ENCODE measurements at places on chromosomes 3 and 15.

- no peak for DNase-seq
Observed at GRCh38 chr3:101781166-101781565, 2.2 kb downstream of the NXPE3 start.

GRCh38 chr3:6452974-6453373 is 407.9 kb upstream of the GRM7 start:
- no peak for DNase-seq

DNA sequence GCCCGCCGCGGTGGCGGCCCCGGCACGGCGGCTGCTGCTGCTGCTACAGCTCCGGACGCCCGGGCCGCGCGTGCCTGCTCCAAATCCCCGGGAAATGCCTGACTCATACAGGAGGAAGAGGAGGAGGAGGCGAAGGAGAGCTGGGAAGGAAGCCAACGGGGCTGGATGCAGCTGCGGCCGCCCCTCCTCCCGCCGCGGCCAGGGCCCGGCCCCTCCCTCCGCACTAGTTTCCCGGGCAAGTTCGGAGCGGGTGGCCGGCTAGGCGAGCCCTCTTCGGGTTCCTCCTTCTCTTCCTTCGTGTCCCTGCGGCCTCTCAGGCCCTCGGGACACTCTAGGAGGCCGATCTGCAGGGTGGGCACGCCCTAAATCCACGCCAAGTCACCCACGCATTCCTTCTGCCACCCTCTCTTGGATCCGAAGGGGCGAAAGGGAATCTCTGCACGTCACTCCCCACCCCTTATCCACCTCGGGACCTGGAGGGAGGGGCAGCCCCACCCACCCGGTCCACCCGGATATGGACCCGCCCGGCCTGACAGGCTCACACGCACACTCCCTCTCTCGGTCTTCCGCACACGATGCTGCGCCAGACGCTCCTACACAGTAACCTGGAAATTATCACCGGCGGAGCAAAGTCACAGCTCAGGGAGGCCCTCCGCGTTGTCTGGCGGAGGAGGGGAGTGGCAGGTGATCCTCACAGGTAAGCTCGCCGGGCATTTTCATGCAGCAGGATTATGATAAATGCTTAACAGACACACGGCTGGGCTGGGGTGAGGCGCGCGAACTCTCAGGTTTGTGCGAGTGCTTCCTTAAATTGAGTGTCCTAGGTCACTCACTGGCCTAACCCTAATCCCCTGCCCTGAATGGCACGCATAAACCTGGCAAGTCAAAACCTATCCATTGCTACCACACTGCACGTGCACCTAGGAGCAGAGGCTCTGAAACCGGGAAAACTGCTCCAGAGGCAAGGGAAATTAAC is at the start of the genes OSBPL10 and ZNF860:
Gene OSBPL10, minus strand, starts transcription at position 57 of the 976 bp plus-strand sequence. CDS start 83 bp downstream, outside the sequence.
Gene ZNF860, plus strand, starts transcription at position 545 of the 976 bp plus-strand sequence. CDS start 7,330 bp downstream, outside the sequence.
- DNase-seq: peak; percentile 75

- DNase-seq: no peak
Observed at GRCh38 chr3:174046311-174046710, 648.8 kb downstream of the NLGN1 start.
